ENCODE measurements at places on chromosomes 16 and 17.
A peak's percentile ranks its signal among the peaks of the same experiment; 100 is the strongest.

DNA sequence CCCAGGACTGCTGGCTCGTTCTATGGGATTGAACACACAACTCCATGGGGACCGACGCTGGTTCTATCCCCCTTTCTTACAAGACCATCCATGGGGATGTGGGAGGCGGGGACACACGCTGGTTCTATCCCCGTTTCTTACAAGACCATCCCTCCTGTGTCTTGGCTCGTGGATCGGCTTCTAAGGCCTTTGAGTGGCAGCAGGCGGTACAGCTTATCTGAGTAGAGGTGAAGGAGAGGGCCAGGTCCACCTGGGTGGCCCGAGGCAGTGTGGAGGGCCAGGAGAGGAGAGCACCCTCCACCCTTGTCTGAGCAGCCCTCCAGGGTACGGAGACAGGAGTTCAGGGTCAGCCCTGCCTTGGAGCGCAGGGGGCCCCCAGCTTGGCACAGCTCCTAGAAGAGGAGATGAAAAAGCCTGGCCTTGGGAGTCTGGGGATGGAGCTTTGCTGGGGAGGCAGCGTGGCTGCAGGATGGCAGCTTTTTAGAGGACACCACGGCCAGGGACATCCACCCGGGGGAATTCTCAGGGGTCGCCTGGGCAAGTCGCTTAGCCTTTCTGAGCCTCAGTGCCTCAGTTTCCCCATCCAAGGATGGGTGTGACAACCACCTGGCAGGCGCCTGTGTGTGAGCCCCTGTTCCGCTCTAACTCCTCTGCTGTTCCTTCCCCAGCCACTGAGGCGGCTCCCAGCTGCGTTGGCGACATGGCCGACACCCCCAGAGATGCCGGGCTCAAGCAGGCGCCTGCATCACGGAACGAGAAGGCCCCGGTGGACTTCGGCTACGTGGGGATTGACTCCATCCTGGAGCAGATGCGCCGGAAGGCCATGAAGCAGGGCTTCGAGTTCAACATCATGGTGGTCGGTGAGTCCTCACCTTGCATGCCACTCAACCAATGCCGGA lies 341.0 kb downstream of the SEC14L1 start:
- no peak for DNase-seq

- no peak for DNase-seq
These were observed 21.2 kb downstream of the METTL9 start for GRCh38 chr16:21620592-21620991.

GRCh38 chr17:82531431-82531881 lies 11.9 kb downstream of the FOXK2 start:
- DNase-seq = no peak

DNA sequence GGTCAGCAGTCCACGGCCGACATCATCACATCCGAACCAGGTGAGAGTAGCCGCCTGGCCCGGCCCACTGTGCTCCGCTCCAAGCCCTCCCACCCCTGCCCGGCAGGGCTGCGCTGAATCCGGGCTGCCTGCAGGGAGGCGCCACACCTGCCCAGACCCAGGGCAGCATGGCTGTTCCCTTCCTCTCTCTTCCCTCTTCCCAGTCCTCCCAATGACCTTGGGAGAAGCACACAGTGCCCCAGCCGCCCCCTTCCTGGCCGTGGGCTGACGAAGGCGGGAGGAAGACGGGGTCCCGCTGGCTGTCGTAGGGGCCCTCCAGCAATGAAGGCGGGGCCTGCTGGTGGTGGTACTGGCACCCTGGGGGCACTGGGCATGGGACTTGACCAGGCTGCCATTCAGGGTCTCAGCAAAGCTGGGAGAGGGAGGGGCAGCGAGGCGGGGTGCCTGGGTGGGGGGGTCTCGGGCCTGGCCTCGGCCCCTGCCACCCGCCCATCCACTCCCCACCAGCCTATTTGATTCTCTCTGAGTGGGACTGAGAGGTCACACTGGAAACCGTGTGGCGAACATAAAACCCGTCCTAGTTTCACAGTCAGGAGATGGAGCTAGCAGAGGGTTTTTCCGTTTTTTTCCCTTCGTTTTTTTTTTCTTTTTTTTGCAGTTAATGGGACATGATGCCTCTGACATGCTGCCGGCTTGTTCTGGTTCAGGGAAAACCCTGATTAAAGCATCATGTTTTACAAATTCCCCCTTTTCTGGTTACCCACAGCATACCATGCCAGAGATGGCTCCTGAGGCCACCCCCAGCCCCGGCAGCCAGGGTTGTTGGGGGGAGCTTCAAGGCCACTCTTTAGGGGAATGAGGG lies 50.6 kb downstream of the BAHCC1 start:
- DNase-seq = no peak

DNA sequence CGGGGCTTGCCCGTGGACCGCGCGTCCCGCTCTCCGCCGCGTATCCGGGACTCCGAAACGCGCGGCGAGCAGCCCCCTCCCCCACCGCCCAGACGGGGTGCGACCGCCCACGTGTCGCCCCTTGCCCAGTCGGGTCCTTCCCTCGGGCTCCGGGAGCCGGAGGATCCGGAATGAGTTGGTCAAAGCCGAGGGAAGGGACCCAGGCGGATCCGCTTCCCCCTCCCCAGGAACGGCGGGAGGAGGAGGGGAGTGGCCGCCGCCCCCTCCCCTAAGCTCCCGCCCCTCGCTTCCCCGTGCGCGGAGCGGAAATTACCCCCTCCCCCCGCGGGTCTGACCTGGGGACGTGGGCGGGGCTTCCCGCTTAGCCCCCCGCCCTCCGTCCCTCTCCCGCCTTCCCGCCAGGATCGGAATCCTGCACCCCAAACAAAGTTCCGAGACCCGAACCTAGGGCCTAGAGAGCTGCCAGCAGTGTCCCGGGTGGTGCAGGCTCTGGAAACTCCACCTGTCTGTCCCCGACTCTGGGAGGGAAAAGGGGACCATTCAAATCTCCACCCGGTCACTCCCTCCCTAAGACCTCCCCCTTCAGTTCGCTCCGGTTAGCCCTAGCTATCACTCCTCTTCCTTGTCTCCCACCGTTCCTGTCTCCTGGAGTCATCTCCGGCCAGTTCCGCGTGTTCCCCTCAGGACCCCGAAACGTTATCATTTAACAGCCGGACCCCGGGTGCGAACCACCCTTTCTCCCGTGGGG lies 1.0 kb upstream of the IGF2BP1 start:
- DNase-seq = no peak

GRCh38 chr16:31109622-31110021 lies 1.4 kb downstream of the BCKDK start:
- no peak for DNase-seq

DNA sequence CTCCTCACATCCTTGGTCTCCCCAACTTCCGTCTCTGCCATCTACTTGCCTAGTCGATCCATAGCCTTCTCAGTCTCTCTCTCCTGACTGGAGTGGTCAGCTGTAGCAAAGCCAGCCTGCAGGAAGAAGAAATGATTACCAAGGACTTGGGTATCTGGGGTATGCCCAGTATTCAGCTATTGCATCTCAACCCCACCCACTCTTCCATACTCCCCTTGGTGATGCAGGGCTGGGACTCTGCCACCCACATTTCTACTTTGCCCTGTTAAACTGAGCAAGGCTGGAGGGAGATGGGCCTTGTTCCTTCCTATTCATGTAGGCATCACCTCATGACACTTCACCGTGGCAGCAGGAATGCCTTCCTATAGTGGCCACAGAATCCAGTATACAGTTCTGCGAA lies 2.3 kb downstream of the COPRS start:
- no peak for DNase-seq

DNA sequence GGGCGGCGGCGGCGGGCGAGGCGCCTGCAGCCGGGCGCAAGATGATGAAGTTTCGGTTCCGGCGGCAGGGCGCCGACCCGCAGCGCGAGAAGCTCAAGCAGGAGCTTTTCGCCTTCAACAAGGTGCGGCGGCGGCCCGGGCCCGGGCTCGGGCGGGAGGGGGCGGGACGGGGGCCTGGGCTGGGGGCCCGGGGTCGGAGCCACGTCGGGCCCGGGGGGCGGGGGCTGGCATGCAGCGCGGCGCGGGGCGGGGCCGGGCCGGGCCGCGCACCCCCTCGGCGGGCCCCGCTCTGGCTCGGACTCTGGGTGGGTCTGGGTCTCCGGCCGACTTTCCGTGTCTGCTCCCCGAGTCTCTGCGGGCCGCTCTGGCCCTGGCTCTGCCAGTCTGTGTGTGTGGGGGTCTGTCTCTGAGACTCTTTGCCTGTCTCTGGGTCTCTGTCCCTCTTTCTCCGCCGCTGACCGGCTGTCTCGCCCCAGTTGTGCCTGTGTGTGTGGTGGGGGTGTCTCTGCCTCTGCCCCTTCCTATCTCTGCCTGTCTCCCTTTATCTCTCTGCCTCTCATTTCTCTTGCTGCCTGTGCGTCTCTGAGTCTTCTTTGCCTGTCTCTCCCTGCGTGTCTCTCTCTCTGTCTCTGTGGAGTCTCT lies 328 bp downstream of the LLGL1 start:
- DNase-seq = peak; percentile 14

GRCh38 chr16:66605177-66605978 lies 874 bp downstream of the CMTM3 start:
- peak; percentile 38 for DNase-seq

DNA sequence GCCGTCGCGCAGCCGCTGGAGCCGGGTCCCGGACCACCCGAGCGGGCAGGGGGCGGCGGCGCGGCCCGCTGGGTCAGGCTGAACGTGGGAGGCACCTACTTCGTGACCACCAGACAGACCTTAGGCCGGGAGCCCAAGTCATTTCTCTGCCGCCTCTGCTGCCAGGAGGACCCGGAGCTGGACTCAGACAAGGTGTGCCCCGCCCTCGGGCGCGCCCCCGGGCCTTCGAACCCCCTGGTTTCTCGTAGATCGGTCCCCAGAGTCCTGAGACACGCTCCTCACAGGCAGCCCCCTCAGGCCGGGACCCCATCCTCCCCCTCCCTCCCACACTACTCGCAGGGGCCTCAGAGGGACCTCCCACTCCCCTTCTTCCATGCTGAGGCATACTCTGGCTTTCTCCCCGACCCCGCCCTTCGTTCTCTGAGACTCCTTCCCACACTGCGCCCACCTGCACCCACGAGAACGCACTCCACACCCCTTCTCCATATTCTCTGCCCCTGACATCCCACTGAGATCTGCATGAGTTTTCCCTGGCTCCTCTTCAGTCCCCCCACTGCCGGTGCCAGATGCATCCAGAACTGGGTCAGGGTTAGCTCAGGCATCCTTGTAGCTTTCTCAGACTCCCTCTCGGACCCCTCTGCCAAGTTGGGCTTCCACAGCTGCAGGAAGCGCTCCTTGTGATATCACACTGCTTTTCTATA lies 523 bp downstream of the KCTD2 start:
- DNase-seq = no peak

GRCh38 chr17:63276821-63277220 lies 169.3 kb downstream of the CYB561 start:
- no peak for DNase-seq

DNA sequence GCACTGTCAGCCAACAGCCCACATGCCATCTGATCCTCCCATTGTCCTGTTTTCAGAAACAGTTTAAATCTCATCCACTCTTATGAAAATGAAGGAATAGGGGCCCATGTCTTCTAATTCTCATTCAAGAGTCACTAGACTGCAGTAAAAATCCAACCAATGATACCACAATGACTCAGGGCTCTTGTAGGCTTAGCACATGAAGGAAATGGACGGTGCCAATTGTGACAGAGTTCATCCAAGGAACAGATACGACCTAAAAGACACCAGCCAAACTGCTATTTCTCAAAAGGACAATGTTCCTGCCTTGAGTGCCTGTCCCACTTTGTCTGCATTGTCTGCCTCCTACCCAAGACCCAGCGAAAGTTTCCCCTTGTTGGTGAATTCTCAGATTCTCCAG lies 204.8 kb upstream of the COX10 start:
- no peak for DNase-seq

- no peak for DNase-seq
These were observed 36.6 kb downstream of the ARHGAP23 start for GRCh38 chr17:38464723-38465390.

GRCh38 chr16:69225121-69225520 lies 38.2 kb downstream of the SNTB2 start:
- no peak for DNase-seq

DNA sequence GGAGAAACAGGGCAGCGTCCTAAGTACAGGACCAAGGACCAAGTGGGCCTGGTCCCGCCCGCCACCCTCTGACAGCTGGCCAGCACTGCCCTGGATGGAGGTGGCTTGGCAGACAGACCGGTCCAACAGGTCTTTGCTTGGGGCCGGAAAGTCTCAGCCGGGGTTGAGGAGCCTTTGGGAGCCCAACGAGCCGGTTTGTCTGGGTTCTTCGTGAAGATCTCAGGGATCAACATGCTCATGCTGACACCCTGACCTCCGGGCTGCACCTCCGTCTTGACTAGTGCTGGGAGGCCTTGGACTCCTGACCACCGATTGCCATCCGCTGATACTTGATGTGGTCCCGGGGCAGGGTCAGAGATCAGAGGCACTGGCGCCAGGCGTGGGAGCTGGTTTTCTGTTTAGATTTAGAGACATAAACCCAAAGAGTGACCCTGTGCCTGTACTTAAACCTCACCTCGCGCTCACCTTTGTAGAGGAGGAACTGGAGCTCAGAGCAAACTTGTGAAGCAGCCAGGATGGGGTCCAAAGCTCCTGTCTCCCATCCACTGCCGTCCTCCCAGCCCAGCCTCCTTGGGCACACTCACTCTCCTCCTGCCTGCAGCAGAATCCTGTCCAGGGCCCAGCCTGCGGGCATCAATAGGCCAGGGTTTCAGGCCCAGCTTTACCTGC lies 92.1 kb upstream of the GSE1 start:
- DNase-seq = no peak

- peak; percentile 20 for DNase-seq
These were observed 13.6 kb downstream of the G6PC3 start for GRCh38 chr17:44084131-44084538.

DNA sequence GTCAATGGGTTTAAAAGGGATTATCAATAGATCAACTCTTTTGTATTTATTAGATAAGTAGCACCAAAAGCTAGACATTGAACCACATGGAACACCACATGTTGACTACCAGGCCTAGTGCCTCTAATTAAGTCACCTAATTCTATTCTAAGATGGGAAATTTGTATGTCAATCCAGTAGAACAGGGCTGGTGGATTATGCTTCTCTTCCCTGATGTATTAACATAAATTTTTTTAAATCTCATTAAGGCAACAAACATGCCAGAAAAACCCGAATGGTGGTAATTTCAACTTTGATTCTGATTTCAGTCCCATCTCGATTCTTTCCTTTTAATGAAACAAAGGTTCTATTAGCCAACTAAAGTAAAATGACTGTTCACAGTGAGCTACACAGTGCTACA lies 92.6 kb downstream of the KANSL1 start:
- no peak for DNase-seq

GRCh38 chr17:83175119-83175821 lies 95.9 kb downstream of the METRNL start:
- no peak for DNase-seq

GRCh38 chr16:60419859-60420258 lies 1616.4 kb downstream of the CDH8 start:
- no peak for DNase-seq

Measured in CD4-positive, alpha-beta T cell treated with Interleukin-17A for 1 hour (primary cell).